ENCODE measurements at places on chromosomes 6 and 20. TPM values are rescaled to one million over a fixed set of nuclear protein-coding genes. Genes with fewer than 3 reads are reported as not detected.

Gene GRIK2
- 1.5 TPM for total RNA-seq

Gene BHLHE23
- total RNA-seq, result not detected

Gene SIRPB1
- not detected for total RNA-seq

Gene SRMS
- not detected for total RNA-seq

Gene PFDN6
- 11.7 TPM for total RNA-seq

Gene HIVEP2
- total RNA-seq, result 26.1 TPM

Gene EDN1
- 5.3 TPM for total RNA-seq

Gene LINC00237
- not detected for total RNA-seq

Gene PTP4A1
- 29.2 TPM for total RNA-seq

Gene CDC5L
- total RNA-seq, result 16.9 TPM

Gene PAK5
- under 0.01 TPM for total RNA-seq

Gene SYCP2
- total RNA-seq, result 1.6 TPM

Gene SLC17A3
- total RNA-seq, result not detected

Gene ADTRP
- 0.81 TPM for total RNA-seq

Gene PRRT1
- 0.16 TPM for total RNA-seq

Gene FGD2
- total RNA-seq, result not detected

Gene KIAA1755
- 0.32 TPM for total RNA-seq

Gene HBS1L
- 98.7 TPM for total RNA-seq

Gene SIRPD
- total RNA-seq, result not detected

Gene PSMB8
- 69.7 TPM for total RNA-seq

Gene EYS
- total RNA-seq, result under 0.01 TPM

Gene NELFE
- total RNA-seq, result 81.9 TPM

Gene AFG1L
- total RNA-seq, result 3.4 TPM

Gene DYNLT2
- 0.61 TPM for total RNA-seq

Gene SULF2
- 38.9 TPM for total RNA-seq

Gene GRM1
- 0.16 TPM for total RNA-seq

Gene TNNC2
- total RNA-seq, result not detected

Gene CRISP2
- total RNA-seq, result not detected

Gene PREP
- total RNA-seq, result 21.6 TPM

Gene MYT1
- not detected for total RNA-seq

Gene NKX2-2
- not detected for total RNA-seq

Gene KIF25
- 0.32 TPM for total RNA-seq

Gene SEL1L2
- total RNA-seq, result not detected

Gene KIFC1
- 2.9 TPM for total RNA-seq

Gene C6orf118
- not detected for total RNA-seq

Gene MACROD2
- total RNA-seq, result 9.1 TPM

Gene CCDC170
- 3.2 TPM for total RNA-seq

Gene RSPH9
- 1.3 TPM for total RNA-seq

Gene CARMIL1
- total RNA-seq, result 20.9 TPM

Gene CYP39A1
- 4.5 TPM for total RNA-seq

Gene SAMD3
- 0.65 TPM for total RNA-seq

Gene TMEM170B
- total RNA-seq, result 1.5 TPM

Gene BACH2
- total RNA-seq, result 1.1 TPM

Gene GPR63
- 1.9 TPM for total RNA-seq

Gene C20orf204
- total RNA-seq, result 1.7 TPM

Gene BCLAF1
- 118 TPM for total RNA-seq

Gene LY6G5B
- total RNA-seq, result 8.4 TPM

Gene HLA-DMA
- total RNA-seq, result 5.7 TPM
